ENCODE measurements at places on chromosomes 11 and 22. TPM values are rescaled to one million over a fixed set of nuclear protein-coding genes. Genes with fewer than 3 reads are reported as not detected.

Gene RCOR2
- polyA plus RNA-seq: 41.5 TPM

Gene F2
- polyA plus RNA-seq: 0.94 TPM

Gene CYP2D6
- 11.5 TPM for polyA plus RNA-seq

Gene ANO5
- 3.6 TPM for polyA plus RNA-seq

Gene DNAJB7
- polyA plus RNA-seq: not detected

Gene CDC45
- polyA plus RNA-seq: 1.5 TPM

Gene ACR
- polyA plus RNA-seq: not detected

Gene RAB3IL1
- polyA plus RNA-seq: 1.6 TPM

Gene HBG2
- polyA plus RNA-seq: 1.2 TPM

Gene SLC6A5
- polyA plus RNA-seq: not detected

Gene PANX3
- not detected for polyA plus RNA-seq

Gene SHANK2
- 19.7 TPM for polyA plus RNA-seq

Gene CTTN
- 220 TPM for polyA plus RNA-seq

Gene DNAJB13
- polyA plus RNA-seq: not detected

Gene MAJIN
- polyA plus RNA-seq: not detected

Gene MS4A5
- polyA plus RNA-seq: not detected

Gene SMTNL1
- not detected for polyA plus RNA-seq

Gene FAM180B
- not detected for polyA plus RNA-seq

Gene CABP2
- polyA plus RNA-seq: not detected

Gene CSF2RB
- not detected for polyA plus RNA-seq

Gene MPPED1
- polyA plus RNA-seq: 24.1 TPM

Gene TRIM48
- polyA plus RNA-seq: not detected

Gene CHST1
- polyA plus RNA-seq: 22.8 TPM

Gene CENPM
- polyA plus RNA-seq: 2.1 TPM

Gene LRRC74B
- not detected for polyA plus RNA-seq

Gene KRTAP5-10
- polyA plus RNA-seq: not detected

Gene ABCG4
- polyA plus RNA-seq: 1.5 TPM

Gene OR51I1
- polyA plus RNA-seq: not detected

Gene CXCR5
- not detected for polyA plus RNA-seq

Gene MB
- not detected for polyA plus RNA-seq

Gene TOM1
- 15.7 TPM for polyA plus RNA-seq

Gene CTSW
- polyA plus RNA-seq: not detected

Gene ROBO4
- polyA plus RNA-seq: not detected

Gene SF3B2
- 145 TPM for polyA plus RNA-seq

Gene FLRT1
- 3.5 TPM for polyA plus RNA-seq

Gene MS4A7
- 0.10 TPM for polyA plus RNA-seq

Gene SCGB1A1
- not detected for polyA plus RNA-seq

Gene GRIA4
- polyA plus RNA-seq: 6.3 TPM

Gene OR52N4
- not detected for polyA plus RNA-seq

Gene UBQLN3
- not detected for polyA plus RNA-seq

Gene DCDC1
- polyA plus RNA-seq: 5.0 TPM

Gene PLAAT2
- polyA plus RNA-seq: not detected

Gene MS4A8
- not detected for polyA plus RNA-seq

Gene OR4X1
- not detected for polyA plus RNA-seq

Gene CCDC87
- polyA plus RNA-seq: 0.48 TPM

Gene TCN2
- polyA plus RNA-seq: 17.5 TPM

Gene MMP3
- not detected for polyA plus RNA-seq

Gene MPEG1
- polyA plus RNA-seq: 0.21 TPM

Gene TLCD5
- 23.4 TPM for polyA plus RNA-seq

Gene OR4C11
- not detected for polyA plus RNA-seq

Gene APOC3
- polyA plus RNA-seq: not detected

Gene WBP2NL
- not detected for polyA plus RNA-seq

Gene PISD
- 50.9 TPM for polyA plus RNA-seq

Gene KBTBD3
- 3.1 TPM for polyA plus RNA-seq

Gene PRSS23
- 3.6 TPM for polyA plus RNA-seq

Gene EHD1
- 26.4 TPM for polyA plus RNA-seq
